ENCODE measurements at places on chromosomes 11 and 22. TPM values are rescaled to one million over a fixed set of nuclear protein-coding genes. Genes with fewer than 3 reads are reported as not detected.

HBE1 gene
- polyA plus RNA-seq, result 5.6 TPM

GRCh38 chr22:35467681-35468434 lies 67.9 kb downstream of the MCM5 start:
- peak; percentile 36 for DNase-seq

DNA sequence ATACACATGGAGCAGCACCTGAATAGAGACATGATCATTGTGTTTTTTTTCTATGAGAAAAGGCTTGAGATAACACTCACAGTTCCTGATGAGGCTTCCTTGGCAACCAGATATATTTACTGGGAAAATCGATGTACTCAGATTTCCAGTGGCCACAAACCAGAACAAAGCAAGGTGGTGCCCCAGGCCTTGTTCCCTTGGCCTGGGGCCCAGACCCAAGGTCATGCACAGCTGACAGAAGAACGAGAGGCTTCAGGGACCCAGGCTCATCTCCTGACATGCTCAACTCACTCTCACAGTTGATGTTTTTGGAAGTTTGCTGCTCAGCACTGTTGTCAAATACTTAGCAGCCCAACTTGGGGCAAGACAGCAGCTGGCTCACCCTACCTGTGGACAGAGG lies 281.8 kb downstream of the NTM start:
- no peak for DNase-seq

DNA sequence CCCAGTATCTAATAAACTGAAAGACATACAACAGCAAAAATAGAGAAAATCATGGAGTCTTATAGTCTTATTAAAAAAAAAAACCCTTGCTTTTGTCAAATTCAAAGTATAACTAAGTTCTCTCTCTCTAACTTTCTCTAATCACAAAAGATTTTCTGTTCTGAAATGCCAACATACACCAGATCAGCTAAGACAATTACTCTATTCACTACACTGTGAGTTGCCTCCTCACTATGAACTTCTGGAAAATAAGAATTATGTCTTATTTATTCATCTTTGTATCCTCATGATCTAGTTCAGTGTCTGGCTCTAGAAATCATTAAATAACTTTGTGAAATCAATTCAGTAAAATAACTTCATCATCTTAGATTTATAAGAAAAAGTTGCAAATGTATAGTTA lies 12.7 kb downstream of the FAM76B start:
- DNase-seq, result no peak

GRCh38 chr11:95434489-95435057 lies 203.6 kb upstream of the SESN3 start:
- no peak for DNase-seq

GRCh38 chr22:50218996-50219727 lies 18.4 kb downstream of the SELENOO start:
- DNase-seq, result peak; percentile 54

DNA sequence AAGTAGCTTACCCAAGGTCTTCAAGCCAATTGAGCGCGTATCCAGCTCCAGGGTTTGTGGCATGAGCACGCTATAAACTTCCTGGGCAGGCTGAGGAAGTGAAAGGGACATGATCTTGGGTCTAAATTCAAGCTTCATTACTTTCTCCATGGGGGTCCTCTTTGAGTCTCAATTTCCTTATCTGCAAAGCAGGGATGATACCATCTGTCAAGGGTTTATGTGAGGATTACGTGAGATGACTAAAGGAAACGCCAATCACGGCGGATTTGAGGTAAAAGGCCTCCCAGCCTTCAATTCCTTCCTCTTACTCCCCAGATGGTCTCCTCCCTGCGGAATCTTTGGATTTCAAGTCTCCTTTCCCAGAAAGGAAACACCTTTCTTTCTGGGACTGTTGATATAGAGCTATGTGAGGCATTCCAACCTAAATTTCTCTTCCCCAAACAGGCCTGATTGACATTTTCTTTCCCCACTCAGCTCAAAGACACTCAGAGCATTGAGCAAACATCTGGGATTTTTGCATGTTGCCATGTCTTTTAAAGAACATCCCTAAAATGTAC lies 474.4 kb downstream of the INSC start:
- DNase-seq, result no peak

CALCA gene
- 2.0 TPM for polyA plus RNA-seq

PRG3 gene
- polyA plus RNA-seq, result 0.07 TPM

- DNase-seq, result no peak
Observed at GRCh38 chr11:96001037-96001436, 77.1 kb upstream of the MTMR2 start.

OR52E8 gene
- not detected for polyA plus RNA-seq

GALNT18 gene
- 3.7 TPM for polyA plus RNA-seq

DNA sequence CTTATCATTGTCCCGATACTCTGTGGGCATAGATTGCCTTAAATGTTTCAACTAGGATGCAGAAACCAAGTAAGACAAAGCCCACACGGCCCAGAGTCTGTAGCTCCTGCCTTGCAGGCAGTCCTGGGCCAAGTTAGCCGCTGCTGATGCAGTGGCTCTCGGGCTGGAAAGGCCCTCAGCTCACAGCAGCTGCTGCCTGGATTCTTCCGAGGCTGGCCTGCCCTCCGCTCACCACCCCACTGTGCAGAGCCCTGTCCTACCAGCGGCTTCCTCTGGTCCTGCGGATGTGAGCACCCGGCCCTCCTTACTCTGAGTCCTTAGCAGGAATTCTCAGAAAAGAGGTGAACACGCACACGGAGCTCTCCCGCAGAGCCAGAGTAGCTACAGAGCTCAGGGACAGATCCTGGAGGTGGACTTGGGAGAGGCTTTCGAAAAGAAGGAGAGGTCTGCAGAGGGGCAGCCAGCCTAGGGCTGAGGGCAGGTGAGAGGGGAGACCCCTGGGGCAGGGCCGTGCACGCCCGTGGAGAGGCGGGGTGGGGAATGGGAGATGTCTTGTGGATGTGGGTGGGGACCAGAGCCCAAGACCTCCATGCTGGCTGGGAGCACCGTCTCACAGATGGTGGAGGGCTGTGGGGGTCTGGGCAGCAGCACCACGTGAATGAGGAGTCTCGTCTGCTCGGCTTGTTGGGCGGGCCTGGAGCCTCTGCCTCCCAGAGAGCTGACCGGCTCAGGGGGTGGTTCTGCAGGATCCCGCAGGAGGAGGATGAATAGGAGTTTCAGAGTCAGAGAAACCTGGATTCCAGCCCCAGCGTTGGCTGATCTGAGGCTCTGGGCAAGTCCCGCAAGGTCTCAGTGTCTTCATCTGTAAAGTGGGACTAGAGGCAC lies 117.4 kb upstream of the B3GAT1 start:
- DNase-seq, result no peak

RBX1 gene
- 44.9 TPM for polyA plus RNA-seq

- peak; percentile 68 for DNase-seq
Observed at GRCh38 chr11:13676576-13676975, 8.1 kb downstream of the FAR1 start.

GRCh38 chr22:27726331-27726685 lies 75.2 kb downstream of the MN1 start:
- no peak for DNase-seq

DNA sequence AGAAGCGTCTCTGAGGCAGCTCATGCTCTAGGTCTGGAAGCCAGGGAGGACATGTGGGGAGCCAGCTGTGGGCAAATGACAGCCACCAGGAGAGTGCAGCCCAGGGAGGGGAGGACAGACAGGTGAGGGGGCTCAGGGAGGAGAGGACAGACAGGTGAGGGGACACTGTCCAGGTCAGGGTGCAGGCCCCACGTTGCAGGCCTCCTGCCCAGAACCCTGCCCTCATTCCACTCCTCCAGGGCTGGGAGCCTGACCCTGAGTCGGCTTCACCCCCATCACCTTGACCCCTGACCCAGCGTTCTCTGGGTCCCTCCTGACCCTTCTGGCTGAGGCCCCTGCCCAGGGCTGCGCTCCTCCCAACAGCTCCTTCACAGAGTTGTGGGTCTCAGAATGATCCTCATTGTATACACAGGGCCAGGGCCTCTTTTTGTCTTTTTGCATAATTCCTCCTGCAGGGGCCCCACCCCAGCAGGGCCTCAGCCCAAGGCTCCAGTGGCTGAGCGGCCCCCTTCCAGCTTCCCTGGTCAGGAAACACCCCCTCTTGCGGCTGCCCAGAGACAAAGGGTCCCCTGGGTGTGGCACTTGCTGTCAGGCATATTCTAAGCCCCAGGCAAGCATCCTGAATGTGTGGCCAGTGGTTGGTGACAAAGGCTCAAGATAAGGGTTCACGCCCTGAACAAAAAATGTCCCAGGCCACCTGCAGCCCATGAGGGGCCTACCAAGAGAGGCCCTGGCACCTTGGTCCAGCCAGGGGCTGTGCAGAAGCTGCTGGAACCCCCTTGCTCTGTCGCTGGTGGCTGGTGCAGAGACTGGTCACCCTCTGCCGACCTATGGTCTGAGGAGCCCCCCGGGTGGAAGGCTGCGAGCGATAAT lies 853.0 kb downstream of the BRD1 start:
- DNase-seq, result no peak

KCNK4 gene
- 0.09 TPM for polyA plus RNA-seq

SHANK2 gene
- 16.5 TPM for polyA plus RNA-seq

- no peak for DNase-seq
Observed at GRCh38 chr11:132639986-132640385, 892.3 kb downstream of the OPCML start.

DNA sequence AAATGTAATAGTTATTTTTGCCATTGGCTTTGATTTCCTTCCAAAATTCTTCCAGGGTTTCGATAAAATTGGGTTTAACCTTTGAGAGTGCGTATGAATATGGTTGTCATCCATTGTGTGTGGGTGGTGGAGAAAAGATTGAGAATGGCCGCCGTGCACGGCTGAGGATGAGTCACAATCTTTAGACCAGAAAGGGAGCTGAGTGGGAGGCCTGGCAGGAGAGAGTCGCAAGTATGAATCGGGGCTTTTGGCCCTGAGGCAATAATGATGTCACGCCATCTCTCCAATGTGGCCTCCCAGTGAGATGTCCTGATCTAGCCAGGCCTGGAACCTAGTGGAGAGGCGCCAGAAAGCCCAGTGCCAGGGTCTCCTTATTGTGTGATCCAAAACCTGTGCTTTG lies 33.1 kb upstream of the SMPD1 start:
- DNase-seq, result no peak

DNA sequence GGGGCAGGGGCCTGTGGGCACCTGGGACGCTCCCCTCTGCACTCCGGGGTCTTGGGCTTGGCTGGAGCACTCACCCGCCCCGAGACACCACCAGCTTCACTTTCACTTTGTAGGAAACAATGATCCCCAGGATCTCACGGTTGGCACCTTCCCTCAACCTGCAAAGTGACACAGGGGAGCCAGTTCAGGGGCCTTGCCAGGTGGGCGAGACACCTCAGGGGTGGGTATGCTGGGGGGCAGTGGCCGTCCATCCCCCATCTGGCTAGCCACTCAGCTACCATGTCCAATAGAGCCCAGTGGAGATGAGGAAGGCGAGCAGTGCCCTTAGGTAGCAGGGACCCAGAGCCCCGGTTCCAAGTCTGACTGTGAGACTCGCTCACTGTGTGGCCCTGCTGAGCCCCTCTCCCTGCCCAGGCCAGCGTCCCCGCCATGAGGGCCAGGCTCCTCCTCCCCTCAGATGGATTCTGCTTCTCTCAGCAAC lies 32.3 kb downstream of the TPBGL start:
- DNase-seq, result no peak

DNA sequence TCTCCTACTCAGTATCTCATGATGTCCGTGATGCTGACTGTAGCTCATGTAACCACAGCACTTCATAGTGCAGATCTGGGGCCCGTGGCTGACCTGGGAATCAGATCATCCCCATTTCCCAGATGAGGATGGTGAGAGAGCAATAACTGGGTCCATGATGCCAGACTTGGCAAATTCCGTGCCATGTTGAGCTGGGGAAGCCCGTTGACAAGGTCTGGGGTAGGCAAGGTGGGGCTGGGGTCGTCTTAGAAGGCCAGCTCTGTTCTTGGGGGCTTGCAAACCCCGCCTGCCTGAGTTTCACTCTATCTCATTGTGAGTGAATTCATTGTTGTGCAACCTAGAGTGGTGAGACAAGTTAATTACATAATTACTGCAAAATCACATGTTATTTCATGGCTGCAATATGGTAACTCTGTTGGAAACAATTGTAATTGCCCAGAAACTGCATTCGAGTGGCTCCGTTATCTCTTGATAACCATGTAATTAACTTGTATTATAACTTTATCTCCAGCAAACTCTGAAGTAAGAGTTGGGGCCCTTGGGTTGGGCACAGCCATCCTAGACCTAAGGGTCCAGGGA lies 41.7 kb downstream of the LMO1 start:
- peak; percentile 45 for DNase-seq

OR51B2 gene
- not detected for polyA plus RNA-seq

DNA sequence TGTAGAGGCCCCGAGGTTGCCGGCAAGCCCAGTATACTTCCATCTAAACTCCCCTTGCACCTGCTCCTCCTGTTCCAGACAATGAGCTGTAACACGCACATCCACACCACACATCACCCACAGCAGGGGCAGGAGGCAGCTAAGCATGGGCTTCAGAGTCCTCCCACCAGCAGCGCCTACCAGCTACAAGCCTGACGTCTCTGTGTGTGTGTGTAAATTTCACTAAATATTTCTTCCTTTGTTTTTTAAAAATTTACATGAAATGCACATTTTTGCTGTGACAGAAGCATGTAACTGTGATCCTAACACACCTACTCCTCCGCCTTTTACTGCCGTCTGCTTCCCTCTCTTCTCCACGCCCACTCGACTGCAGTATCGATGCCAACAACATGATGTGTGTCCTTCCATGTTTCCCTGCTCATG lies 29.4 kb upstream of the PACSIN2 start:
- no peak for DNase-seq

SNRPD3 gene
- 145 TPM for polyA plus RNA-seq

DNA sequence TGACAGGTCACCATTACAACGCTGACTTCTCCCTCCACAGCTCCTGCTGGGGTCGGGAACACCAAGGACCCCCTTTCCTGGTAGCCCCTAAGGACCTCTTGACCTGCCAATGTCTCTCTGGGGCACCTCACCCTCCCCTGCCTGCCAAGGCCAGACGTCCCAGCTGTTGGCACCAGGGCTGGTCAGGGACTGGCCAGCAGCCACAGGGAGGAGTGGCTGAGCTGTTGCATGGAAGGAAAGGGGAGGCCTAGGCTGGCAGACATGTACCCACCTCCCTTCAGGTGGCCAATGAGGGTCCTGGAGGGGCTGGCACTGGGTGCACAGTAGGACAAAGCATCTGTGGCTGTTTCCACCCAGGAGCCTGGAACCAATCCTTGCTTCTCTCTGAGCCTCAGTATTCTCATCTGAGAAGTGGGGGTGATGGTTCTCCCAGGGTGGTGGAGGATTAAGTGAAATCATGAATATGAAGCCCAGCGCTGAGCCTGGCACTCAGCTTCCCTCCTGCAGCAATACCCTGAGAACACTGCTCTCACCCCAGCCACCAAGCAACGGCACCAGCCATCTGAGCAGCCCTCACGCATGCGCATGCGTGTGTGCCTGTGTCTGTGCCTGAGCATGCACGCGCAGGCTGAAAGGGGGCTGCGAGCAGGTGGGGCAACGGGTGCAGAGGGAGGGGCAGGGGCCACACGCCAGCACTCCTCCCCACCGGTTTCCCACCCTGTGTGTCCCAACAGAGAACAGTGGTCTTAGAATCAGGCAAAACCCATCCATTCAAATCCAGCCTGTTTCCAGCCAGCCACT lies 5.9 kb downstream of the KCNJ4 start:
- DNase-seq, result no peak

GRCh38 chr22:42282943-42283277 lies 12.5 kb upstream of the TCF20 start:
- no peak for DNase-seq
